MV-4-11 (cell line): ENCODE measurements at places on chromosomes 3 and 15.
A peak's percentile ranks its signal among the peaks of the same experiment; 100 is the strongest.

DNA sequence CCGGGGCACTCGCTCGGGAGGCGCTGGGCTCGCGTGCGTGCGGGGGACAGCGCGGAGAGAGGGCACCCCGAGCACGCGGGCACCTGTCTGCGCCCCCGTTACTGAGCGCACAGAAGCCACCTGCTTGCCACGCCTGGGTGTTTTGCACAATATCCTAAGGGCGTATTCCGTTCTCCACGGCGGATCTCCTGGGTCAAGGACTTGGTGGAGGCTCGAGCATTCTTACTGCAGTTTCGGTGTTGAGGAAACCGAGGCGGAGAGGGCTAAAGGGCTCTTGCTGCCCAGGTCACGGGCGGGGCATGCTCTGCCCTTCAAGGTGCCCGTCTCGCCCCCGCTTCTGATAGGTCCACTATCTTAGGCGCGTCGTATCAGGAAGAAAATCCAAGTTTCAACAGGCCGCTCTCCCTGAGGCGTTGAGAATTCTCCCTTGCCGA is 526 bp downstream of the GPD1L start:
- DNase-seq: no peak

GRCh38 chr3:119536757-119537156 is 22.7 kb downstream of the CD80 start:
- DNase-seq: no peak

DNA sequence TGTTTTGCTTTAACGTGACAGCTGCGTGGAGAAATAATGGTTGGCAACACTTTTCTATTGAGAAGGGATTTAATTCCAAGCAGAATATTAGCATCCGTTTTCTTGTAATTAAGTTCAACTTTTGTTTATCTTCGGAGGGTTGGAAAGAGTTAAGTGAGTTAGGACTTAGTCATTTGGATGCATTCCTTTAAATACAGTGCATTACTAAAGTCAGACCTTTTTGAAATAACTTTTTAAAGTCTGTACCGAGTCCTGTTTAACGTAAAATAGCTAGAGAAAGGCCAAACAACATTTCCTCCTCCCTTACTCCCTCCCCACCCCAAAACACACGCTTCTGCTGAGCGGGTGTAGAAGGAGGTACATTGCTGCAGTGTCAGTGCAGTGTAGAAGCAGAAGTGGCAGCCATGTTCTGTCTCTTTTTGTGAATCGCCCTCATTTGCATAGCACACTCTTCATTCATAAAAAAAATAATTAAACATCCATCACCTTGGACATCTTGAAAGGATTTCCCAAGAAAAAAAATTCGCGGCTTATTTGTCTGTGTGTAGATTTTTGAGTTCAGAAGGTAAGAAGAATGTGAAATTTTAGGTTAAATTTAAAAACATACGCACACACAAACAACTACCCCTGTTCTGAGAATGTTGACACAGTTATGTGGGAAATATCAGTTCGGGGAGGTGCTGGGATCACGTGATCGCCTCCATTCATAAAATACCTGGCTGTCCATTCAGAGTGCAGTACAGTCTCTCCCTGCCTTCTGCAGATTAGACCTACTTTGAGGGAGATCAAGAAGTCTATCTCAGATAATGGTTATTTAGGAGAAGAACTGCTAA is 1.6 kb downstream of the SPRED1 start:
- no peak for DNase-seq

GRCh38 chr3:189848395-189849040 is 217.3 kb downstream of the TP63 start:
- DNase-seq: no peak

DNA sequence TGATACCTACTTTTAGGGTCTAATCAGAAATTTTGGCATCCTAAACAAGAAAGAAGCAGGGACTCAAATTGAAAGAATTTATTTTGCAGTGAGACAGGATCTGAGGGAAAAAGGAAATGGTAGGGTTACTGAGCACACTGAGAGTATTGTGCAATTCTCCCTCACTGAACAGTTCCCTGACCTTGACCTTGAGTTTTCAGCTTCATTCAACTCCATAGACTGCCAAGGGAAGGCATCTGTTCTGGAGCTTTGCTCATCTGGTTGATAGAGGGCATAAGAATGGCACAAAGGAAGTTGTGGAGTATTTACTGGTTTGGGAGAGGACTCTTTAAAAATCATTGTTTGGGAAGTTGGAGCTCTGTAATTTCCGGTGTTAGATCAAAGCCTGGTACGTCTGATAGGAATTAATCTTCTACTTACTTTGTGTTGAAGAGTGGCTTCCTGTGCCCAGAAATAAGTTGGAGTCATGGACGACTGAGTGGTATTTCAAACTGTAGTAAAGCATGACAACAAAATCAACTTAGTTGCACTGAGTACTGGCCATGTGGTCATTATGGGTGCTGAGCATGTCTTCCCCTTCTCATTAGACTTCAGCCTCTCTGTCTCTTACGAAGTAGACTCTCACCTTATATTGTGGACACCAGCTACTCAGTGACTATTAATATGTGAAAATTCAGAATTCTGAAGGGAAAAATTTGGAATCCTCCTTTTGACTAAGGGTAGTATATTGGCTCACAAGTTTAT is 40.8 kb downstream of the CLDN1 start:
- DNase-seq: peak; percentile 43
